ENCODE measurements at places on chromosomes 13 and 19. TPM values are rescaled to one million over a fixed set of nuclear protein-coding genes. Genes with fewer than 3 reads are reported as not detected.

Gene PRR19
- total RNA-seq = 0.73 TPM

Gene OR10H5
- total RNA-seq = not detected

GRCh38 chr19:13729859-13730258, 34.5 kb upstream of the MRI1 start:
- no peak for DNase-seq

DNA sequence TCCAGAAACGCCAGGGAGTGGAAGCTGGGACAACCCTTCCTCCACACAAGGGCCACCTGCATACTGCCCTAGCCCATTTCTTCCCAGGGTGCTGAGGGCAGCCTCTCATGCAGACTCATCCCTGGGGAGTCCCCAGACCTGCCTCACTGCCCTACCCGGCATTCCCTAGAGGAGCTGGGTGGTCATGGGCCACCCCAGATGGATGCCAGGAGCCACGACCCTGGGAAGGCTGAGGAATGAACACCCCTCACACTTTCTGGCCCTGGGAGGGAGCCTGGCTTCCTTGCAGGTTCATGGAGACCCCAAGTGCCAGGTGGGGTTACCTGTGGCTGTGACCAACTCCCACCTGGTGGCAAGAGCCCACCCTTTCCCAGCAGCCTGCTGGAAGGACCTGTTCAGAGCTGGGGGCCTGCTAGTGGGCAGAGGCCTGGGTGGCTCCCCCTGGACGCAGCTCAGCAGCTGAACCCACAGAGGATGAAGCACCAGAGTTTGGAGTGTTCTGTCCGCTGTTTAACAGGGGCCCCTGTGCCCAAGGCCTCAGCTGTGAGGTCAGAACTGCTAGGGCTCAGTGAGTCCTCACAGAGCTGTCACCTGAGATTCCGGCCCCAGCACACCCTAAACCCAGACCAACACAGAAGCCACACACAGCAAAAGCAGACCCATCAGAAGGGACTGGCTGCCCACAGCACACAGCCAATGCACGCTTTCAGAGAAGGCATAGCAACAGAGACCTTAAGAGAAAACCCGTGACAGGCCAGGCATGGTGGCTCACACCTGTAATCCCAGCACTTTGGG, 6.6 kb downstream of the ACP4 start:
- DNase-seq = no peak

DNA sequence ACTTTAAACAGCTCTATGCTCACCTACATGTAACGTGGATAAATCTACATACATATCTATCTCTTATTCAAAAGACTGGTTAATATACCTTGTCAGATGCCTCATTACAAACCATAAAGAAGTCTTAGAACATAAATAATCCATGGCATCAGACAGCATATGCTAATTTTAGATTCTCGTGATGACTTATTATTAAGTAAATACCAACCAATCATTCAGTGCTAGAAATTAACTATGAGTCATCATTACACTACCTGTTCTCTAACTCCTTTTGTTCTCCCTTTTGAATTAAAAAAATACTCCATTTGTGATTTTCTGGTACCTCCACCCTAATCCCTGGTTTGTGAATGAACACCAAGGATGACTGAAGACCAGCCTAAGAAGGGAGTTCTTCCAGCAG, 754.3 kb upstream of the ARGLU1 start:
- no peak for DNase-seq

All from CD8-positive, alpha-beta memory T cell (primary cell).